ENCODE measurements at places on chromosomes 12 and 14. TPM values are rescaled to one million over a fixed set of nuclear protein-coding genes. Genes with fewer than 3 reads are reported as not detected.

DNA sequence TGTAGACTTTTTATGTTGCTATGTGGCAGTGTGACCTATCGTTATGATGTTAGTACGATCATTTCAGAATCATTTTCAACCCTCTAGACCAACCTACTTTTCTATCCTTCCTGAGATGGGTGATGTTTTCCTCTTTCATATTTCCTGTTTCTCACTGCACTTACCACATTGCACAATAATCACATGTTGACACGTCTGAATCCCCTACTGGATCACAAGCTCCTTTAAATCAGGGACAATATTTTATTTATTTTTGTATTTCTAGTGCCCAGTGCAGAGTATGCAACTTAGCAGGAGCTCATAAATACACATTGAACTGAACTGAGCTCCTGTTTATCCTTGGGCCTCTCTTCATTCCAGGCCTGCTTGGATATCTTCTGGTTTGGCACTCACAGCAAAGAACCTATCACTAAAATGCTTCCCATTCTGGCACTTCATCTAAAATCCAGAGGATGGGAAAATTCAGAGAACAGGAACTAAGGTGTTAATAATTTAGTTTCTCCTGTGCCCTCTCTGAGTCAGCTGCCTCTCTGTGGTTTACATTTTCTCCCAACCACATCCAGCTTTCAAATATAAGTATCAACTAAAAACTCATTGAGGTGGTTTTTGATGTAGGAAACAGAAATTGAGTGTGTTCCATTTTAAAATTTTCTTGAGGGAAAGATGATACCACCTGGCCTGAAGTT, 69.4 kb upstream of the DYRK2 start:
- no peak for DNase-seq

Gene RNASE12
- polyA plus RNA-seq = not detected

DNA sequence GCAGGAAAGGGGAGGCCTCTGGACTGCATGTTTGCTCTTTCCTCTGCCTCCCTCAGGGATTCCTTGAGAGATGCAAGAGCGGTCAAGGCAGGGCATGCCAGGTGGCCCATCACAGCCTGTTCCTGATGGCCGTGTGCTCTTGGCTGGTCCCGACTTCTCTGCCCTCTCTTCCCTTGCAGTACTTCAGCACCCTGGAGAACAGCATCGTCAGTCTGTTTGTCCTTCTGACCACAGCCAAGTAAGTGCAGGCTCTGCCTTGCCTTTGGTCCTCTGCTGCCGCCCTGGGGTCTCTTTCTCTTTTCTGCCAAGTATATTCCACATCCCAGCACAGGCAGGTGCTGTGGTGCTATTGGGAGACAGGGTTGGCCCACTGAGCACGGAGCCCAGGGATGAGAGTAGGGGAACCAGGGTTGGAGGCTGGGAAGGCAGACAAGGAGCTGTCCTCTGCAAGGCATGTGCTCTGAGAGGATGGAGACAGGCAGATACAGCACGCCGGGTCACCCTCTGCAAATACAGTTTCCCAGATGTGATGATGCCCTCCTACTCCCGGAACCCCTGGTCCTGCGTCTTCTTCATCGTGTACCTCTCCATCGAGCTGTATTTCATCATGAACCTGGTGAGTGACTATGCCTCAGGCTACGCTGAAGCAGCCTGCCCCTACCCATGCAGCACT, 51.9 kb downstream of the TPCN1 start:
- DNase-seq = no peak

- no peak for DNase-seq
Measured at GRCh38 chr14:23130871-23131270, 11.8 kb upstream of the CEBPE start.

Gene LMNTD1
- not detected for polyA plus RNA-seq

Gene ZNF891
- polyA plus RNA-seq = 0.93 TPM

- peak; percentile 22 for DNase-seq
Measured at GRCh38 chr12:99142651-99143050, 497.6 kb downstream of the APAF1 start.

- no peak for DNase-seq
Measured at GRCh38 chr14:71891970-71892369, 40.3 kb upstream of the RGS6 start.

Gene BATF
- 1.2 TPM for polyA plus RNA-seq

Gene GRIP1
- 1.2 TPM for polyA plus RNA-seq

- DNase-seq = no peak
Measured at GRCh38 chr14:79861111-79861510, 350.2 kb downstream of the DIO2 start.

DNA sequence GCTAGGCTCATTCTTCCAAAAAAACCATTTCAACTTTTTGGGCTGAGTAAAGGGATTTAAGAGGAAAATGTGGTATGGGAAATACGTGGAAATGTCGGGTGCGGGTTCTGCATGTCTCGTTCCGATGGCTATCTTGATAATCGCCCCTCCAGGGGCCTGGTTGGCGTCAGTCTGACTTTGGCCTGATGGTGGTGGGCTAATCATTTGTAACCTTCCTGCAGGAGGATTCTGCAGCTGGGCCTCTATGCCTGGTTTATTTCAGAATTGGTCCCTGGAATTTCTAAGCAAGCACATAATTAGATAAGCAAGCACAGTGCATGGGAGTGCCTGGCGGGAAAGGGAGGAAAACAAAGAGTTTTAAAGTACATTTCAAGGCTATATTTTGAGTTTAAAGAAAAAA, 14.8 kb upstream of the SLC4A8 start:
- DNase-seq = no peak

- DNase-seq = no peak
Measured at GRCh38 chr14:36313206-36313605, 7.2 kb downstream of the MBIP start.

- no peak for DNase-seq
Measured at GRCh38 chr12:130226771-130227170, 64.5 kb downstream of the FZD10 start.

GRCh38 chr14:101972126-101972866, 7.9 kb downstream of the DYNC1H1 start:
- peak; percentile 96 for DNase-seq

Gene EMP1
- 123 TPM for polyA plus RNA-seq

Gene FOXN4
- polyA plus RNA-seq = 0.15 TPM

Gene CLECL1
- 0.26 TPM for polyA plus RNA-seq

DNA sequence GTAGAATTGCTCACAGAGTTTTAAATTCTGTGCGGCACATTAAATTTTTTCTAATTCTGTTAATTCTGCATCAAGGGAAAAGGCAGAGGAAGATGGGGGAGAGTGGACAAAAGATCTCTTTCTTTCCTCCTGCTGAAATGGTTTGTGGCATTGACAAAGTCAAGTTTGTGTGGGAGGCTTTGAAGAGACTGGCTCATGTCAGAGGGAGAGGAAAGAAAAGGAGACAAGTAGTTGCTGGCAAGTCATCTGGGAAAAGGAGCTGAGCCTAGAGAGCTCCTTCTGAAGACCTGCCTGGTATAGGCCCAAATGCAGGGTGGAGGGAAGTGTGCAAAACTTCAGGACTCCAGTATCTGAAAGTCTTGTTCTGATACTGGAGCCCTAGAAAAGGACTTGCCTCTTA, 36.3 kb downstream of the TTLL5 start:
- no peak for DNase-seq

- peak; percentile 7 for DNase-seq
Measured at GRCh38 chr14:28661171-28661772, 105.3 kb upstream of the FOXG1 start.

Gene SLC6A12
- polyA plus RNA-seq = 0.27 TPM

- no peak for DNase-seq
Measured at GRCh38 chr12:5889381-5890047, 55.5 kb downstream of the ANO2 start.

DNA sequence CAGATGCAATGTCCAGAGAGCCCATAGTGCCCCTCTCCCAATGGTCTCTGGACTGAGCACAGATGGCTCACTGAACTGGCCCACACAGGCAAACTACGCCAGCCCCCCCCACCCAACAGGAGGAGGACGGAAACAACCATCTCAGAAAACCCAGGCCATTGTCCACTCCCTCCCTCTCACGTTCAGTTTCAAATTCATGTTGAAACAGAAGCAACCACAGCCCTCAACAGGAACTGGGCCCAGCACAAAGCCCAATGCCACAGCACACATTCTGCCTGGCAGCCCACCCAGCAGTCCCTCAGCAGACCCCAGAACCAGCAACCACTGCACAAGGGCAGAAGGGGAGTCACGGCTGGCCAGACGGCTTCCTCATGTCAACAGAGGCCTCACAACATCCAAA, 10.6 kb downstream of the CCDC88C start:
- no peak for DNase-seq

- no peak for DNase-seq
Measured at GRCh38 chr12:68827895-68828671, 20.1 kb downstream of the MDM2 start.

DNA sequence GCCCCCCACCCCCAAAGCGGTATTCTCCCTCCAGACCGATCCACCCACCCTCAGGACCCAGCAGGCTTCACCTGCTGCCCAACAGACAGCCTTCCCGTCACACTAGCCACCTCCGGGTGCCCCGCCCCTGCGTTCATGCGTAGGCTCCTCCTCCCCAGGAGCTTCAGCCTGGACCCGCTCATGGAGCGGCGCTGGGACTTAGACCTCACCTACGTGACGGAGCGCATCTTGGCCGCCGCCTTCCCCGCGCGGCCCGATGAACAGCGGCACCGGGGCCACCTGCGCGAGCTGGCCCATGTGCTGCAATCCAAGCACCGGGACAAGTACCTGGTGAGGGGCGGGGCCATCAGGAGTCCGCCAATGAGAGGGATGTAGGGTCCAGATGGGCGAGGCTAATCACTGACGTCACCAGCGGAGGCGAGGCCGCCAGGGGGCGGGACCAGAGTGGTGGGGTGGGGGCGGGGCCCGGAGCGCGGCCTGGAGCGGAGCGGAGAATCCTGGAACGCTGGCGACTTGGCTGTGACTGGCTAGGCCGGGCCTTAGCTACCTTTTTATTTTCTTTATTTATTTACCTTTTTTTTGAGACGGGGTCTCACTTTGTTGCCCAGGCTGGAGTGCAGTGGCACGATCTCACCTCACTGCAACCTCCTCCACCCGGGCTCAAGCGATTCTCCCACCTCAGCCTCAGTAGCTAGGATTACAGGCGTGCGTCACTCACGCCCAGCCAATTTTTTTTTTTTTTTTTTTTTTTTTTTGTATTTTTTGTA, 4.4 kb downstream of the TNS2 start:
- peak; percentile 95 for DNase-seq

DNA sequence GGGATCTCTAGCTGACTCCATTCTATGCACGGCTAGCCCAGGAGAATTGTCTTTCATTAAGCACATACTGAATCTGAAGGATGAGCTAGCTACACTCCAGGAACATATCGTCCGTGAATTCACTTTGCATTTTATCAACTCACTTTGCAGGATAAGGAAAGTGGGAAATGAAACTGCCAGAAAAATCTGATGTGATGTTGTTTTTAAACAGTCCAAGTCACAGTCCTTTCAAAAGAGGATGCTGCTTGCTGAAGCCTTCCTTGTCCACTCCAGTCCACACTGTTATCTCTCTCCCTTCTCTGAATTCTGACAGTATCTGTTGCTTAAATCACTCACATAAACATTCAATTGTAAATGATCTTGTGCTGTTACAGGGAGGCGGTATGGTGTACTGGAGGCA, 12.7 kb upstream of the TMCC3 start:
- no peak for DNase-seq

Gene PRPH
- polyA plus RNA-seq = 2.5 TPM

DNA sequence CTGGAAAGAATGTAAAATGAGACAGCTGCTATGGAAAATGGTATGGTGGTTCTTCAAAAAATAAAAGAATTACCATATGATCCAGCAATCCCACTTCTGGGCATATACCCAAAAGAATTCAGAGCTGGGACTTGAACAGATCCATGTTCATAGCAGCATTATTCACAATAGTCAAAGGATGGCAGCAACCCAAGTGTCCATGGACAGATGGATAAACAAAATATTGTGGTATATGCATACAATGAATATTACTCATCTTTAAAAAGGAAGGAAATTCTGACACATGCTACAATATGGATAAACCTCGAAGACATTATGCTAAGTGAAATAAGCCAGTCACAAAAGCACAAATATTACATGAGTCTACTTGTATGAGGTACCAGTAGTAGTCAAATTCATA, 9.1 kb downstream of the RAB2B start:
- peak; percentile 53 for DNase-seq

- no peak for DNase-seq
Measured at GRCh38 chr12:132427174-132427768, 62.7 kb upstream of the FBRSL1 start.

Gene FLVCR2
- polyA plus RNA-seq = 17.1 TPM

GRCh38 chr12:40436564-40436963, 211.8 kb downstream of the LRRK2 start:
- no peak for DNase-seq

DNA sequence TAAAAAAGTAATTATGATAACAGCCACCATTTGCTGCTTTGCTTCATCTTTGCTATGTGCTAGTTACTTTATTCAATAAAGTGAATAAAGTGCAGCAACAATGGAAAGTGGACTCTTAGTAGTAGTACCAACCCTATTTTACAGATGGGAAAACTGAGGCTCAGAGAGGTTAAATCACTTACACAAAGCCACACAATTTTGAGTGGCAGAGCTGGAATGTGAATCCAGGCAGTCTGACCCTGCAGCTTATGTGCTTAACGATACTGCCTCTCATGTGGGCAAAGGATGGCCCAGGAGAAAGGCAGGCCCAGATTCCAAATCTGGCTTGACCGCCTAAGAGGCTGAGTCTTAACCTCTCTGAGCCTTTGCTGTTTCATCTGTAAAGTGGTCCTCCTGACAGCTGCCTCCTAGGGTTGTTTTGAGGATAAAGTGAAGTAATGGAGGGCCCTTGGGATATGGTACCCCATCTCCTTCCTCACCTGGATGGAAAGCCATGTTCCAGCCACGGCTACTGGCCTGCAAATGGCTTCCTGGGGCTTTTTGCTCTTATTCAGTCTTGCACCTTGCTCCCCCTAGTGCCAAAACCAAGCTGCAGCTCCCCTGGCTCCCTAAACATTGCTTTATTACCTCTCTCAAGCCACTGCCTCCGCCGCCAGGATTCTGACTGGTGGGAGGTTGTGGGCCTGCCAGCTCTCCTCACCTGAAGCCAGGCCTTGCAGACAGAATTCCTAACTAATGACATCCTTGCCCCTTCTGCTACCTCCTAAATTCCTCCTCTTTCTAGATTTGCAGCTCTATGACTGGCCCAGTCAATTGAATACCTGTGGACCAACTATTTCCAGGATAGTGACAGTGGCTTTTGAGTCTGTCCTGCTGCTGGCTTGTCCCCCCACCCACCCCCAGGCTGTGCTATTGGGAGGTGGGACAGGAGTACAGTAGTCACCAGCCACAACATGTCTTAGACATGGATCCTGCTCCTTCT, 283.3 kb upstream of the PWP1 start:
- peak; percentile 42 for DNase-seq

DNA sequence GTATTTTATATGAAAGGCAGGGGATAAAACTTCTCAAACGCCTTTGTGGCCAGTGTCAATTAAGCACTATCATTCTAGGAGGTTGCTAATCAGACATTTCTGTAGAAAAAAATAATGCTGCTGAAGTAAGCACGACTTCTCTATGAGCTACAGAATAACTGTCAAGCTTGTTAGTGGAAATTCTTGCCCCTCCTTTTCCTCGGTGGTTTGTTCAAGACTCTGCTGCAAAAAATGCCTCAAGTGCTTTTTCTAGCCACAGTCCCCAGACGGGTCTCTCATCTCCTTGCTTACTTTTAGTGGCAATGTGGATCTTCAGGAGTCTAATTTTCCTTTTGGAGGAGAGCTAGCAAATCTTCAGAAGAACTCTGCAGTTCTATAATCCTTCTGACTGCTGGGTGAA, 452.0 kb downstream of the FUT8 start:
- no peak for DNase-seq

Gene GALNT6
- 1.1 TPM for polyA plus RNA-seq

- peak; percentile 78 for DNase-seq
Measured at GRCh38 chr14:58752771-58753201, 115.0 kb downstream of the DACT1 start.

GRCh38 chr12:73414926-73415325, 1122.7 kb upstream of the ATXN7L3B start:
- no peak for DNase-seq

Gene FANCM
- 8.2 TPM for polyA plus RNA-seq

Data from muscle of leg (tissue), 16 donors.